ENCODE measurements at places on chromosomes 6 and 20. TPM values are rescaled to one million over a fixed set of nuclear protein-coding genes. Genes with fewer than 3 reads are reported as not detected.

CCDC28A gene
- 46.8 TPM for total RNA-seq

SAYSD1 gene
- total RNA-seq: 22.7 TPM

OSTM1 gene
- 41.4 TPM for total RNA-seq

CLPSL2 gene
- total RNA-seq: not detected

All from thyroid gland (tissue), 4 donors.